ENCODE measurements at places on chromosomes 6 and 20.

DNA sequence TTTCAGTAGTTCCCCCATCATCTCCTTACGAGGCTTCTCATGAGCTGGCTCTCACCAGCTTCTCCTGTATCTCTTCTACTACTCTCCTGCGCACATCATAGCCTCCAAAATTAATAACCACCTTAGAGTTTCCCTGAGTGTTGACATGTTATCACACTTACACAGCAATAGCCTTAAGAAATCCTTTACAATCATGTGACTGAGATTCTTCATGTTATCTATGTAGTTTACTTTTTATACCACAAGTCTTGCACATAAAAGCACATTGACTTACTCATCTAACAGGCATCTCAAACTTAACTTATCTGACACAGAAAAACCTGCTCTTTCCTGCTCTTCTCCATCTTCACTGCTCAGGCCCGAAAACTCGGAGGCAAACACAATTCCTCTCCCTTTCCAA, 103.7 kb upstream of the TAB2 start:
- H3K4me3 ChIP-seq, result no peak overlapping the region
- DNase-seq, result peak; percentile 53
- H3K36me3 ChIP-seq, result no peaks in the 10 kb centered on the region
- no peaks in the 10 kb centered on the region for H3K27me3 ChIP-seq
- H3K4me1 ChIP-seq, result peaks cover 53% of the 10 kb centered on the region

- no peak for DNase-seq
- H3K36me3 ChIP-seq, result no peaks in the 10 kb centered on the region
- H3K4me1 ChIP-seq, result no peaks in the 10 kb centered on the region
- no peak overlapping the region for H3K4me3 ChIP-seq
- H3K27ac ChIP-seq, result no peak overlapping the region
These were observed 31.5 kb upstream of the RANBP9 start for GRCh38 chr6:13742961-13743735.

DNA sequence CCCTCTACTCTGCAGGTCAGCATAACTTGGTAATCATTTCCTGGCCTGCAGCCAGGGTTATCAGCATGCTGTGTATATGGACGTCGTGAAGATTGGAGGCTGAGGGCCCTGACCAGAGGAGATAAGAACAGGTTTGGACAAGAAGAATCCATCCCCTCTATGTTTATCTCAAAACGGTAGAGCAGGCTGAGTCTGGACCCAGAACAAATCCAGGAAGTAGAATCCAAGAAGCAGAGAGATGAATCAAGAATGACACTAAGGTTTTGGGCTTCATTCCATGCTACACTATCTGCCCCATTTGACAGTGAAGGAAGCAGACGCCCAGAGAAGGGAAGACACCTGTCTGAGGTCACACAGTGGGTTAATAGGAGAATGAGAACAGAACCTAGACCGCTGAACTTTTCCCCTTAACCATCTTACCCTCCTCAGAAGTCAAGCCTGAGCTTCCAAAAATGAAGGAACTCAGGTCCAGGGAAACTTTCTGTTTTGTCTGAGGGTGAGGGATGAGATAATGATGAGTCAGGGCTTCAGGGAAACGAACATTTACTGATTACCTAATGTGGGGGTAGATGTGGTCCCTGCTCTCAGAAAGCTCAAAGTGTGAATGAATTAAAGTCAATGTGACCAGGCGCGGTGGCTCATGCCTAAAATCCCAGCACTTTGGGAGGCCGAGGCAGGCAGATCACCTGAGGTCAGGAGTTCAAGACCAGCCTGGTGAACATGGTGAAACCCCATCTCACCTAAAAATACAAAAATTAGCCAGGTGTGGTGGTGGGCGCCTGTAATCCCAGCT, 9.4 kb upstream of the COMMD7 start:
- peaks cover 25% of the 10 kb centered on the region for H3K4me1 ChIP-seq
- DNase-seq, result peak; percentile 30
- H3K27me3 ChIP-seq, result no peaks in the 10 kb centered on the region
- H3K36me3 ChIP-seq, result no peaks in the 10 kb centered on the region
- H3K27ac ChIP-seq, result 0 out of 2 replicates have a peak overlapping the region, but pooled peaks have one; percentile 1

- no peaks in the 10 kb centered on the region for H3K4me1 ChIP-seq
- no peaks in the 10 kb centered on the region for H3K27me3 ChIP-seq
- H3K4me3 ChIP-seq, result no peak overlapping the region
- no peak overlapping the region for H3K27ac ChIP-seq
- H3K36me3 ChIP-seq, result no peaks in the 10 kb centered on the region
These were observed 59.8 kb upstream of the HIVEP1 start for GRCh38 chr6:11952316-11952715.
